Upper lobe of right lung (tissue), 1 donor: ENCODE measurements at places on chromosomes 4 and X. TPM values are rescaled to one million over a fixed set of nuclear protein-coding genes. Genes with fewer than 3 reads are reported as not detected.

Gene NUDT10
- total RNA-seq: not detected

DNA sequence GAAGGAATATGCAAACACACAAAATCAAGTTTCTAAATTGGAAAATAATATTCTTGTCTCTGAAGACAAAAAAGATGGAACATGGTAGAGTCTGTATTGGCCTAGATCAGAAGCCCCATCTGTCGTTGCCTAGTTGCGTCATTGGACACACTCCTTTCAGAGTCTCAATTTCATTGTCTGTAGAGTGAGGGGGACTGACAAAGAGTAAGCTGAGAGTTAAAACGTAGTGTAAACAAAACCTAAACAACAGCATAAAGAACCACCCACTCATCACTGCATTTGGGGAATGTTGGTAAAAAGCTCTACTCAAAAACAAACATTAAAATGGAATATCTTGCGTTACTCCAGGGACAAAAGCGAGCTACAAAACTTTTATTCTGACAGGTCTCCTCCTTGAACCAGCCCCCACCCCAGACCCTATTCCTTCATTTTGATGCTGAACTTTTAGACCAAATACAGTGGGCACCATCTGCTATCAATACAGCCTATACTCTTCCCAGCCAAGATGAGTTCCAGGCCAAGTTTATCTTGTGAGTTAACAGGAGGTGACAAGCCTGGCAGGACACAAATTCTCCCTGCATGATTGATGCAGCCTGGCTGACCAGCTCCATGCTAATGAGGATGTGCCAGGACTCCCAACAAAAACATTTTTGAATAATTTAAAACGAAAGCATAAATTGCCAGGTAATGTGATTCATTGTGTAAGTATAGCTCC is 125.2 kb downstream of the COL25A1 start:
- no peak overlapping the region for H3K4me3 ChIP-seq
- H3K4me1 ChIP-seq: no peaks in the 10 kb centered on the region
- no peaks in the 10 kb centered on the region for H3K36me3 ChIP-seq
- H3K27ac ChIP-seq: no peak overlapping the region
- H3K27me3 ChIP-seq: no peaks in the 10 kb centered on the region

GRCh38 chrX:48676893-48677270 is 6.7 kb upstream of the WAS start:
- DNase-seq: no peak
- no peaks in the 10 kb centered on the region for H3K27me3 ChIP-seq
- H3K27ac ChIP-seq: peak overlapping the region; percentile 85

DNA sequence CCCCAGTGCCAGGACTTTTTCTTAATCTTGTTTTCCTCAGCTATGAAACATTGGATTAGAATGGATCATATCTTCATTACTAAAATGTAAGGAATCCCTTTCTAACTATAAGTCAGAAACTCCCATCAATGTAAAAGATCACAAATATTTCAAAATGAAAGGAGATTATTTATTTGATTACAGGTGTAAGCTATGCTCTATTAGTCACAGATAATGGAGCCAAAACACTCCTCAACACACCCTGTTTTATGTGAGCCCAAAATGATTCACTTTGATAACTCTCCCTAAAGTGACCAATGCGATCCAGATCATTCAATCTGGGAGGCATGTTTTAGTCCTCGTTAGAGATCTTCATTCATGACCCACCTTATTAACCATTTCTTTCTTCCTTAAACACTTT is 566.7 kb upstream of the TENM3 start:
- H3K4me3 ChIP-seq: no peak overlapping the region
- DNase-seq: no peak
- no peaks in the 10 kb centered on the region for H3K36me3 ChIP-seq
- no peaks in the 10 kb centered on the region for H3K27me3 ChIP-seq

- no peak for DNase-seq
- no peaks in the 10 kb centered on the region for H3K27me3 ChIP-seq
- no peaks in the 10 kb centered on the region for H3K36me3 ChIP-seq
- H3K4me1 ChIP-seq: no peaks in the 10 kb centered on the region
These were observed 243.2 kb downstream of the CPE start for GRCh38 chr4:165621983-165622382.

Gene DCAF4L1
- 0.38 TPM for total RNA-seq

- no peak overlapping the region for H3K27ac ChIP-seq
- no peaks in the 10 kb centered on the region for H3K27me3 ChIP-seq
- no peaks in the 10 kb centered on the region for H3K4me1 ChIP-seq
- no peak for DNase-seq
- no peaks in the 10 kb centered on the region for H3K36me3 ChIP-seq
- H3K4me3 ChIP-seq: no peak overlapping the region
These were observed 261.0 kb downstream of the PDGFC start for GRCh38 chr4:156710365-156711192.

- no peaks in the 10 kb centered on the region for H3K36me3 ChIP-seq
- no peaks in the 10 kb centered on the region for H3K4me1 ChIP-seq
- no peaks in the 10 kb centered on the region for H3K27me3 ChIP-seq
- H3K27ac ChIP-seq: no peak overlapping the region
- H3K4me3 ChIP-seq: no peak overlapping the region
- no peak for DNase-seq
These were observed 111.8 kb downstream of the TMEM144 start for GRCh38 chr4:158322109-158322508.

Gene MID1
- 24.5 TPM for total RNA-seq

Gene PNMA6F
- not detected for total RNA-seq

DNA sequence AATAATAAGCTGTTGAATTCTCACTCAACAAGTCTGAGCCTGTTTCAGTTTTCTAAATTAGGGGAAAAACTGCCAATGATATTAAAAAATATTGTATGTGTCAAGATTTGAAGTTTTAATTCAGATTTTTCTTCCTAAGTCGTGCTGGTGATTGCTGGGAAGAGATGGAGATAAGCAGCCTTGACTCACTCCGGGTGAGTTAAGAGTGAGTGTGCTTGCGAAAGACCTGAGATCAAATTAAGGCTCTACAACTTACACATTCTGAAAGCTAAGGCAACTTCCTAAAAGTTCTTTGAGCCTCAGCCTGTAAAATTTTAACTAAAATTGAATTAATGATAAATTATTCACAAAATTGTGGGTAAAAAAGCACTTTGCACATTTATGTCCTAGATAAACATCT is 1441.2 kb downstream of the PCDH7 start:
- H3K27ac ChIP-seq: no peak overlapping the region
- DNase-seq: no peak
- H3K36me3 ChIP-seq: no peaks in the 10 kb centered on the region
- H3K4me3 ChIP-seq: no peak overlapping the region

GRCh38 chrX:121356139-121356849 is 308.9 kb downstream of the GLUD2 start:
- no peak for DNase-seq
- no peaks in the 10 kb centered on the region for H3K27me3 ChIP-seq
- no peak overlapping the region for H3K27ac ChIP-seq
- H3K4me1 ChIP-seq: no peaks in the 10 kb centered on the region

Gene CYLC1
- total RNA-seq: not detected

DNA sequence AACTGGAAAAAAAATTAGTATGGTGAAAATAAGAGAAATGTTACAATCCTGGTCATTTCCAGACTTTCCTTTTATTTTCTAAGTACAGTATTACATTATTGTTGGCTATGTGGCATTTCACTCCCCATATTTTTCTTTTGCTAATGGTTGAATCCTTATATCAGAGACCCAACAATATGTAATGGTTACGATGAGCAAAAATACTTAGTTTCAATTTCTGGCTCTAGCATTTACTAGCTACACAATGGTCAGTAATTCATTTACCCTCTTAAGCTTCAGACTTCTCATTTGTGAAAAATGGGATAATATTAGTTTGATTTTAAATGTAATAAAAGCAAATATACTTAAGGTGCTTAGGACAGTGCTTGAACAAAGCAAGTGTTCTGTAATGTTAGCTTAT is 942.9 kb upstream of the PABPC4L start:
- no peaks in the 10 kb centered on the region for H3K4me1 ChIP-seq
- DNase-seq: no peak
- no peaks in the 10 kb centered on the region for H3K36me3 ChIP-seq
- no peaks in the 10 kb centered on the region for H3K27me3 ChIP-seq

DNA sequence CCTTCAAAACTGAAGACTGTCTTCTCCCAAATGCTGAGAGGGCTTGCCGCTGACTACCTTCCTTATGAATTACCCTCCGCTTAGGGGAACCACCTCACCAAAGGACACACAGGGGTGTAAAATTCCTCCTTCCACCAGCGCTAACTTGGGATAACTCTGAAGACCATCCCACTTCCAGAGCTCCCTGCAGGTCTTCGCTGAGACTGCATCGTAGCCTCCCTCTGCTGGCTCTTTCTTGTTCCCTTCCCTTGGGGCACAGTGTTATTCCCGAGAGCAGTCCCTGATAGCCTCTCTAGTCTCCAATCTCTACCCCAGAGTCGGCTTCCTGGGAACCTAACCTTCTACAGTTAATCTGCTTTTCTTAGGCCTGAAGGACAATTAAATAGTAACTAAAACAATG is 725.5 kb upstream of the ATOH1 start:
- no peaks in the 10 kb centered on the region for H3K4me1 ChIP-seq
- no peaks in the 10 kb centered on the region for H3K27me3 ChIP-seq
- no peaks in the 10 kb centered on the region for H3K36me3 ChIP-seq
- no peak overlapping the region for H3K27ac ChIP-seq
- no peak overlapping the region for H3K4me3 ChIP-seq

GRCh38 chr4:167616476-167616875 is 382.2 kb upstream of the SPOCK3 start:
- H3K4me3 ChIP-seq: no peak overlapping the region
- no peak overlapping the region for H3K27ac ChIP-seq
- H3K36me3 ChIP-seq: no peaks in the 10 kb centered on the region
- no peaks in the 10 kb centered on the region for H3K4me1 ChIP-seq
- DNase-seq: no peak

GRCh38 chr4:1207603-1208265 is 35.4 kb upstream of the SPON2 start:
- peak overlapping the region; percentile 72 for H3K27ac ChIP-seq
- peaks cover 50% of the 10 kb centered on the region for H3K4me1 ChIP-seq
- H3K27me3 ChIP-seq: no peaks in the 10 kb centered on the region
- peaks cover 23% of the 10 kb centered on the region for H3K36me3 ChIP-seq
- peak; percentile 81 for DNase-seq
- no peak overlapping the region for H3K4me3 ChIP-seq

Gene KIAA1210
- not detected for total RNA-seq

Gene ARHGAP36
- not detected for total RNA-seq

Gene USP17L22
- not detected for total RNA-seq

DNA sequence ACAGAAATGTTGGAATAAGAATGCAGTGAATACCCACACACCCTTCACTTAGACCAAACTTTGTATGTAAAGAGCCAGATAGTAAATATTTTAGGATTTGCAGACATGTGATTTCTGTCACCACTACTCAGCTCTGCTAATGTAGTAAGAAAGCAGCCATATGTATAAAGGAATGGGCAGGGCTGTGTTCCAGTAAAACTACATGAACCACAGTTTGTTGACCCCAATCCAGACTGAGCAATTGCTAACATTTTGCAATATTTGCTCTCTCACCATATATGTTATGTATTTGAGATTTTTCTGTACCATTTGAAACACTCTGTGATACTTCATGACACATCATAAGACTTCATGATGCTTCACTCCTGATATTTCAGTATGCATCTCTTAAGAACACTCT is 32.0 kb upstream of the TBC1D1 start:
- no peak overlapping the region for H3K4me3 ChIP-seq
- DNase-seq: no peak
- H3K36me3 ChIP-seq: peaks cover 31% of the 10 kb centered on the region

DNA sequence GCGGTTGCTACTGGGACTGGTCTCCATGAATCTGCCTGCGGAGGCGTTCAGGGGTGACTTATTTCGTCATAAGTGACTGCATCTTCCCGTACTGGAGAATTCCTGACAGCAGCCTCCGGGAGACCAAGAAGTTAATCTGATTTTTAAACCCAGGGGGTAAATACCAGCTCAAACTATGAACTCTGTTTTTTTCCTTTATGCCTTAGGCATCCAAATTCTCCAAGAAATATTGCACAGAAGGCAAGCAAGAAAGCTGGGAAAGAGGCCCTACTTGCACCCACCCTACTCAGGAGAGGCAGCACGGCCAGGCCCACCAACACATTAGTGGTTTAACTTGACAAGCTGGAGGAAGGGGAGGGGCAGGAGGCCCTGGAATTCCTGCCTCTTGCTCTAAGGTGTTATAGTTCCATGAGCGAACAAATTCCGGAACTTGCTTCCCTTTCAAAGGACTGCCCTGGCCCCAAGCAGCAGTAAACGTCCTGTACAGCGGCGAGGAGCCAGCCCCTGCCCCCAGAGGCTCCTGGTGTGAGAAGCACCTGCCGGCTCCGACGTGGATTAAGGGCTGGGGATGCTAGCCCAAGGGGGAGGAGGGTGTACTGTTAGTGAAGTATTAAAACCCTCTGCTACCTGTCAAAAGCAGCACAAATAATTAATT is 177.2 kb downstream of the AFAP1 start:
- no peaks in the 10 kb centered on the region for H3K27me3 ChIP-seq
- peaks cover 8% of the 10 kb centered on the region for H3K4me1 ChIP-seq
- H3K36me3 ChIP-seq: peaks cover 30% of the 10 kb centered on the region

DNA sequence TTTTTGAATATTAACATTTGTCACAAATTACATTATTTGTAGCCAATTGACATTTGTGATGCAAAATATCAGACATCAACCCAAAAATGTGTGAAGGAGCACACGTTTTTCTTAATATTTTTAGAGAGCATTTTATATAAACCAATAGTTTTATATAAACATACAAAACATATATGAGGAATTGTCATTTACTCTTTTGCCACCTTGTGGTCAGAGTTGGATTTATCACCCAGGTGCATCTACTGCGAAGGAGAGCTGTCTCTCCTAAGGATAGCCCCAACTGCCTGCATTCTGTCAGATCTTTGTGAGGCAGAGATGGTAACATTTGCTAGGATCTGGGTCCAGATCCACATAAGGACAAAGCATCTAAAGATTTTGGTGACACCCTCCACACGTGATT is 2.5 kb upstream of the USP27X start:
- H3K36me3 ChIP-seq: no peaks in the 10 kb centered on the region
- no peak for DNase-seq
- H3K27me3 ChIP-seq: no peaks in the 10 kb centered on the region
- no peak overlapping the region for H3K27ac ChIP-seq

- no peaks in the 10 kb centered on the region for H3K36me3 ChIP-seq
- H3K4me3 ChIP-seq: no peak overlapping the region
- no peak for DNase-seq
These were observed 167.0 kb downstream of the SMIM20 start for GRCh38 chr4:26080870-26081628.
